Tibial nerve (tissue), 4 donors: ENCODE measurements at places on chromosomes 2 and 18. TPM values are rescaled to one million over a fixed set of nuclear protein-coding genes. Genes with fewer than 3 reads are reported as not detected.
A peak's percentile ranks its signal among the peaks of the same experiment; 100 is the strongest.

- no peaks in the 10 kb centered on the region for H3K4me1 ChIP-seq
- no peaks in the 10 kb centered on the region for H3K36me3 ChIP-seq
- no peak overlapping the region for H3K27ac ChIP-seq
- peak; percentile 13 for DNase-seq
- H3K4me3 ChIP-seq, result no peak overlapping the region
Observed at GRCh38 chr2:25851740-25852503, 26.4 kb downstream of the ASXL2 start.

DNA sequence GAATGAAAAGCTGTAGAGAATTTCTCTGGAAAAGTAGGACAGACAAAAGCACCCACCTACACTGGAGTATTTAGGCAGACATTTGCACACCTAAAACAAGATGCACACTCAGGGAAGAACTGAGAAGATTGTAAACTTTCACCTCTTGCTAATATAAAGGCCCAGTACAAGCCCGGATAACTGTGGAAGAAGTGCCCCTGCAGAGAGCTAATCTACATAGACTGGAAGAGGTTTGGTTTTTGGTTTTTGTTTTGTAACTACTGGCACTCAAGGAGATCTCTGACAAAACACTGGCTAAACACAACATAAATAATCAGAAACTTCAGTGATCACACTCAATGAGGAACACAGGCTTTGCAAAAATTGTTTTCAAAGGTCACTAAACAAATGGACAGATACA, 782.2 kb upstream of the SLC8A1 start:
- H3K4me3 ChIP-seq, result no peak overlapping the region
- H3K4me1 ChIP-seq, result no peaks in the 10 kb centered on the region
- no peaks in the 10 kb centered on the region for H3K36me3 ChIP-seq
- H3K27ac ChIP-seq, result no peak overlapping the region
- H3K27me3 ChIP-seq, result no peaks in the 10 kb centered on the region

- DNase-seq, result no peak
- H3K27ac ChIP-seq, result no peak overlapping the region
- no peaks in the 10 kb centered on the region for H3K27me3 ChIP-seq
- H3K4me1 ChIP-seq, result no peaks in the 10 kb centered on the region
Observed at GRCh38 chr2:113873867-113874266, 16.0 kb upstream of the ACTR3 start.

DNA sequence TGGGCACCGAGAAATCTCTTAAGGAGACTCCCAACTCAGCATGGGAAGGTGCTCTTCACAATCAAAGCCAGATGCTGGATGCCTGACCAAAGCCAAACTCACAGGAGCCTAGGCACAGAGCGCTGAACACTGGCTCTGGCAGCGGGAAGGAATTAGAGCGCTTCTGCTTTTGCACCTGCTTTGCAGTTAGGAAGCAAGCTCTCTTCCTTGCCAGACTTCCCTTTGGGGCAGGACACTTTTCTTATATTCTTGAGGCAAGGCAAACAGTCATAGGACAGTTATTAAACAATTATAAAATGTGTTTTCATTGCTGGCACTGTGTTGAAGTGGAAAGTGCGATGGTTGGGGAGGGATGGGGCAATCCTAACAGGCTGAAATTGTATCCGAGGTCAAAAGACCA, 79.6 kb upstream of the DNMT3A start:
- H3K27ac ChIP-seq, result peak overlapping the region; percentile 16

DNA sequence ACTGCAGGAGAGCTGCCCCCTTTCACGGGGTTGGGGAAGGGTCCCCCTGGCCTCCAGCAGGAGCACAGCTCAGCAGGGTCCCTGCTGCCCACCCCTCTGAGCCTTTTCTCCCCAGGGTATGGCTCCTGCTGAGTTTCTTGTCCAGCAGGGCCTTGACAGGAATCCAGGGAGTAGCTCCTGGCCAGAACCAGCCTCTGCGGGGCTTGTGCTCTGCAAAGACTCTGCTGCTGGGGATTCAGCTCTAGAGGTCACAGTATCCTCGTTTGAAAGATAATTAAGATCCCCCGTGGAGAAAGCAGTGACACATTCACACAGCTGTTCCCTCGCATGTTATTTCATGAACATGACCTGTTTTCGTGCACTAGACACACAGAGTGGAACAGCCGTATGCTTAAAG, 21.2 kb downstream of the FOSL2 start:
- no peak overlapping the region for H3K27ac ChIP-seq
- no peaks in the 10 kb centered on the region for H3K27me3 ChIP-seq
- peaks cover 19% of the 10 kb centered on the region for H3K4me1 ChIP-seq
- H3K4me3 ChIP-seq, result no peak overlapping the region
- no peak for DNase-seq

DNA sequence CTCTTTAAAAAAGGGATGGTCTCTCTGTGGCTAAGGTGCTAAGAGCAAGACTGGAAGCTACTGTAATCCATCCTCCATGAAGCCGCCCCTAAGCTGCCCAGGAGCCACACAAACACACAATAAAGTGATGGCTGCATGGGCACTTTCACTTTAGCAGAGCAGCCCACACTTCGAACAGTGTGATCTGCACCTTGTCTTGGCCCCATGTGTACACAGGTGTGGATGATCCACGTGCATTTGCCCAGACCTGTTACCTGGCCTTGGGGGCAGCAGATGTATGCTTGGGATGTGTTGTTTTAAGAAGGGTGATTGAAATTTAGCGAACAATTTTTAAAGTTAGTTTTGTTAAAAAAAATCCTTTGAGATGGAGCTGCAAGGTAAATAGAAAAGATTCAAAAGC, 39.9 kb downstream of the TMEM178A start:
- H3K36me3 ChIP-seq, result no peaks in the 10 kb centered on the region
- H3K27ac ChIP-seq, result no peak overlapping the region
- no peaks in the 10 kb centered on the region for H3K4me1 ChIP-seq

Gene CFC1
- not detected for total RNA-seq

Gene ATOH8
- total RNA-seq, result 170 TPM

DNA sequence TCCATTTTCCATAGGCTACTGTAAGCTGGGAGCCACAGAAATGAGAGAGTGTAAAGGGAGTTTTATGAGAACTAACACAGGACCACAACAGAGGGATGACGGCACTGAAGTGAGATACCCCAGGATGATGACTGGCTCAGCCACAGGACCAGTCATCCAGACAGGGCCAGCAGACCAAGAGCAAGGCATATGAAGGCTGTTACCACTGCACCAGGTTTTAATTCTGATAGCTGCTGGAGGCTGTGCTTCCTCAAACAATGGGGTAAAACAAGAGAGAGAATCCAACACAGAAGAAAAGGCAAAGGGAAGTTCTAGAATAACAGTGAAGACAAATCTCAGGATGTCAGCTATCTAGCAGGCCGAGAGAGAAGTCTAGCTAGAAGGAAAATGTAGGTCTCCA, 94.9 kb downstream of the BCL2 start:
- no peaks in the 10 kb centered on the region for H3K27me3 ChIP-seq
- peaks cover 3% of the 10 kb centered on the region for H3K4me1 ChIP-seq
- H3K4me3 ChIP-seq, result no peak overlapping the region
- peaks cover 12% of the 10 kb centered on the region for H3K36me3 ChIP-seq
- DNase-seq, result no peak

Gene WDPCP
- 22.4 TPM for total RNA-seq

Gene CIDEA
- 92.4 TPM for total RNA-seq

Gene LPIN1
- 170 TPM for total RNA-seq

Gene RGPD4
- total RNA-seq, result not detected

Gene SATB2
- total RNA-seq, result 19.0 TPM

- no peaks in the 10 kb centered on the region for H3K36me3 ChIP-seq
- no peaks in the 10 kb centered on the region for H3K4me1 ChIP-seq
- no peak overlapping the region for H3K27ac ChIP-seq
- no peak overlapping the region for H3K4me3 ChIP-seq
- no peaks in the 10 kb centered on the region for H3K27me3 ChIP-seq
- no peak for DNase-seq
Observed at GRCh38 chr2:100980046-100980445, 22.0 kb upstream of the RPL31 start.

DNA sequence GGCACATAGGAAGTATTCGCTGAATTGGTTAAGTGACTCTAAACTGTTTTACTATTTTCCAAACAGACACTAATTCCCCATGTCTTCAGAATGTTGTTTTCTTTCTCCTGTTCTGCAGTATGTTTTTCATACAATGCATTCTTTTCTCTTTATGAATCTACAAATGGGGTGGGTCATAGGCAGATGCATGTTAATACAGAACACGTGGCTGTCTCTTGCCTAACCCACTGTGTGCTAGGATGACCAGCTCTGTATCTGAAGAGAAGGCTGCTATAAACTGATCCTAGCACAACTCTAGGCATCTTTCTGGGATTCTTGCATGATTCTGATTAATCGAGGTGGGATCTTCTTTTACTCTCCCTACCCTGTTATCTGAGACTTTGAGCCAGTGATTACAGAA, 826.0 kb downstream of the PLCL1 start:
- no peaks in the 10 kb centered on the region for H3K27me3 ChIP-seq
- no peaks in the 10 kb centered on the region for H3K36me3 ChIP-seq
- no peak overlapping the region for H3K27ac ChIP-seq
- no peaks in the 10 kb centered on the region for H3K4me1 ChIP-seq

Gene TMEM163
- total RNA-seq, result not detected

Gene SLC16A14
- 9.8 TPM for total RNA-seq

DNA sequence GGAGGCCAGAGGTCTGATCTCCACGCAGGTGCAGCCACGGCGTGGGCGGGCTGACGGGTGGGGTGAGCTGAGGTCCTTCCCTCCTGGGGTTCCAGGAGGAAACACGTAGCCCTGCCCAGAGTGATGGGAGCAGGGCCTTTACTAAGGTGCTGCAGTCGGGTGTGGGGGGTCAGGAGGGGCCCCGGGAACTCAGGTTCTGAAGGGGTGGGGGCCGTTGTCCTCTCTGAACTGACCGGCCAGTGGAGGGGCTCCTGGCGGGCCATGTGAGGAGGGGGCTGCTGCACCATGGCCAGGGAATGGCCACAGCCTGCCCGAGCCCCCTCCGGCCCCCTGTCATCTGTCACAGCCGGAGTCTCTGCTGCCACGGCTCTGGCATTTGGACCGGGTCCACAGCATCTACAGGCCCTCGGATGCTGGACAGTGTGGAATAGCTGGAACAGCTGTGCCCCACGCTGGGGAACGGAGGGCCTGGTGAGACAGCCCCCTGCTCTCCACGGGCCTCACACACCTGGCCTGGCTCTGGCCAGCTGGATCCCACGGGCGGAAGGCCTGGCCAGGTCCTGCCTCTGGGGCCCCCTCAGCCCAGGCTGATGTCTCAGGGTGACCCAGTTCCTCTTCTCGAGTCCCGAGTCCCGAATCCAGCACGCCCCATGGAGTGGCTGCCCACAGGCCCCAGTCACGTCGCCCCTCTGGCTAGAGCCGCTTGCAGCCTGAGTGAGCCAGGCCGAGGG, 145.6 kb upstream of the GPC1 start:
- H3K4me3 ChIP-seq, result no peak overlapping the region
- DNase-seq, result no peak
- no peaks in the 10 kb centered on the region for H3K27me3 ChIP-seq
- no peak overlapping the region for H3K27ac ChIP-seq
- no peaks in the 10 kb centered on the region for H3K4me1 ChIP-seq

GRCh38 chr2:26911911-26912861, 58.3 kb upstream of the MAPRE3 start:
- no peaks in the 10 kb centered on the region for H3K27me3 ChIP-seq
- no peaks in the 10 kb centered on the region for H3K4me1 ChIP-seq
- no peak for DNase-seq
- no peak overlapping the region for H3K4me3 ChIP-seq

DNA sequence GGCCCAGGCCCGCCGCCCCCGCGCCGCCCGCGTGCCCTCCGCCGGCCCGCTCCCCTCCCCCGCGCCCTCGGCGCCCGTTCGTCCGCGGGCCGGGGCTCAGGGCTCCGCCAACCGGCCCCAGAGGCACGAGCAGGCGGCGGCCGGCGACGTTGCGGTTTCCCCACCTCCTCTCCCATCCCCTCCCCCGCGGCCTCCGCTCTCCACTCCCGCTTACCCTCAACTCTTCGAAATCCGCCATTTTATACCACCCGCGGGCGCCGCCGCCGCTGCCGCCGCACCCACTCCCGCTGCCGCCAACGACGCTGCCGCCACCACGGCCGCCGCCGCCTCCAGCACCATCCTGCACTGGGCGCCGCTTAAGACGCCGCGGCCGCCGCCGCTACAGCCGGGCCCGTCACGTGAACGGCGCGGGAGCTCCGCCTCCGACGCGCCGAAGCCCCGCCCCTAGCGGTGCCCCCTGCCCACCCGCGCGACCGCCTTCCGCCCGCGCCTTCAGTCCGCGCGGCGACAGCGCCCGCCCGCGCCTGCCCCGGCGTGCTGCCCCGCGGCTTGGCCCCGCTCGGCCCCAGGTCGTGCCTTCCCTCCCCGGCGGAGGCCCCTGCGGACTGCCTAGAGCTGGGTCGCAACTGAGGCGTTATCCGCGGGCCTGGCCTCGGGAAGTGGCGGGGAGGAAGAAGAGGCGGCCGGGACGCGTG, at the start of the genes KATNAL2 and PIAS2:
TSS of gene KATNAL2 (plus strand) at position 495 of the 695 bp plus-strand sequence. CDS start 29,271 bp downstream, outside the sequence.
TSS of gene PIAS2 (minus strand) at position 400 of the 695 bp plus-strand sequence. CDS start at position 238, 162 bp downstream.
- H3K36me3 ChIP-seq, result no peaks in the 10 kb centered on the region
- no peaks in the 10 kb centered on the region for H3K27me3 ChIP-seq
- H3K4me1 ChIP-seq, result peaks cover 27% of the 10 kb centered on the region
- peak within 1 kb of the TSS; percentile 76 for H3K4me3 ChIP-seq

DNA sequence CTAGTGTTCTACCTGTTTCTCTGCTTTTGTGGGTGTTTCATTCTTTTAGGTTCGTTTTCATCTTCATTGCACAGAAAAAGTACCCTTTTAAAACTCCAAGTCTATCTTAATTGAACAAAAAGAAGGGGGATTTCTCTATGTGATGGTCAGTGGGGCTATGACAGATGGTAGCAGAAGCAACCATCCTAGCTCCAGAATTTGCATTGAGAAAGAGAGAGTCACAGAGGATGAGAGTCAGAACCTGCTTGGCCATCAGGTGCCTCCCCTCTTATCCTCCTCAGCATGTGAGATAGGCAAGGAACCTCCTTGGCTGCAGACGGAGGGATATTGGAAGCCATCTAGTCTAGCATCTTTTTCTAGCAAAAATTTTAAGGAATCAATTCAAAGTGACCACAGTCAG, 398.0 kb upstream of the DCC start:
- no peaks in the 10 kb centered on the region for H3K27me3 ChIP-seq
- no peak overlapping the region for H3K27ac ChIP-seq
- H3K4me1 ChIP-seq, result no peaks in the 10 kb centered on the region
- DNase-seq, result no peak
- H3K4me3 ChIP-seq, result no peak overlapping the region

Gene CRYGC
- not detected for total RNA-seq

- no peak overlapping the region for H3K27ac ChIP-seq
- no peaks in the 10 kb centered on the region for H3K36me3 ChIP-seq
- H3K4me3 ChIP-seq, result no peak overlapping the region
- H3K4me1 ChIP-seq, result peaks cover 59% of the 10 kb centered on the region
- no peaks in the 10 kb centered on the region for H3K27me3 ChIP-seq
Observed at GRCh38 chr2:64862623-64863022, 126.6 kb upstream of the SLC1A4 start.

GRCh38 chr2:172489681-172490080, 62.3 kb downstream of the ITGA6 start:
- no peak overlapping the region for H3K27ac ChIP-seq
- no peak overlapping the region for H3K4me3 ChIP-seq
- no peak for DNase-seq
- no peaks in the 10 kb centered on the region for H3K36me3 ChIP-seq
- H3K27me3 ChIP-seq, result no peaks in the 10 kb centered on the region

GRCh38 chr2:86673011-86673410, 47.1 kb upstream of the RMND5A start:
- no peaks in the 10 kb centered on the region for H3K36me3 ChIP-seq
- H3K4me1 ChIP-seq, result peaks cover 3% of the 10 kb centered on the region
- DNase-seq, result no peak

Gene MAP2
- total RNA-seq, result 14.7 TPM

Gene CFAP210
- not detected for total RNA-seq

GRCh38 chr2:238285653-238286082, 2.7 kb downstream of the PER2 start:
- no peak overlapping the region for H3K4me3 ChIP-seq
- H3K27ac ChIP-seq, result peak overlapping the region; percentile 97
- H3K36me3 ChIP-seq, result no peaks in the 10 kb centered on the region
- peaks cover 77% of the 10 kb centered on the region for H3K4me1 ChIP-seq

Gene SPDYA
- total RNA-seq, result 4.4 TPM

Gene AGXT
- total RNA-seq, result not detected
